ENCODE measurements at places on chromosomes 7 and 10. TPM values are rescaled to one million over a fixed set of nuclear protein-coding genes. Genes with fewer than 3 reads are reported as not detected.
A peak's percentile ranks its signal among the peaks of the same experiment; 100 is the strongest.

DNA sequence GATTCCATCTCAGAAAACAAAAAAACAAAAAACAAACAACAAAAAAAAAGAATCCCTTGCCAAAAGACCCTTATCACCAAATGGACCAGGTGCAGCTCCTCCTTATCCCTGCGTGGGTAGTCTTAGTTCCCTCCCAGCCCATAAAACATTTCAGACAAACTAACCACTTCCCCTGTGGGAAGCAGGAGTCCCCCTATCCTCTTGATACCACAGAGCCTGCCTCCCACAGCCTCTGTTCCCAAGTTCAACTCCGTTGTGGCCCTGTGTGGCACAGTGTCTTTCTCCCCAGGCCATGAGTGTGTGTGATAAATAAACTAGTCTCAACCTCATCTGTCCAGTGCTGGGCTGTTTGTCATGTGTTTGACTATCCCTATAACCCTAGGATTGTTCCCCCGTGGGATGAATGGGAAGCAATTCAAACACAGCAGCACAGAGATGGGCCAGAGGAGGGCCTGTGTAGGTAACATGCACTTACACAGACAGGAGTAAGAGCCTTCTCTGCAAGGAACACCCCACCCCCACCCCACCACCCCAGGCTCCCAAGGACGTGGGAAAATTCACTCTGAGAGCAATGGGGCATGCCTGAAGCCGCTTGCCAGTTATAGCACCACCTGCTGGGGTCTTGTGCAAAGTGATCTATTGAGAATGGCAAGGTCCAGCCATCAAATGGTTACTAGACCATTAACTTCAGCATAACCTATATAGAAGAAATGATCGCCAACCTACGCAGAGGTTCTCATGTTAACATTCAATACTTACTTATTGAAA, 147.1 kb upstream of the GHITM start:
- peak; percentile 34 for DNase-seq

DNA sequence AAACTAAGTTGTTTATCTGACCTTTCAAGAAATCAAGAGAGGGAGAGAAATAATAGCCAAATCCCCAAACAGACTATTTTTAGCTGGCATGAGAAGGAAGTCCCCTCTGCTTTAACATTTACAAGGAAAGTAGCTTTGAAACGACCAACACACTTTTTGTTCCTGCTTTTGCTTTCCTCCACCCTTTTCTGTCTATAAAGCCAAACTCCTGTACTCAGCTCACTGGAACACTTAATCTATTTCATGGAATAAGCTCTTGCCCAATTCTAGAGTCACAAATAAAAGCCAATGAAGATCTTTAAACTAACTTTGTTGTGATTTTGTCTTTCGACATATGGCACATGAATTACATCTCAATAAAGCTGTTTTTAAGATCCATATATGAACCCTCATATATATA, 86.8 kb upstream of the CCDC71L start:
- DNase-seq, result no peak

GRCh38 chr10:130790339-130790738, 521.2 kb downstream of the TCERG1L start:
- no peak for DNase-seq

- no peak for DNase-seq
Observed at GRCh38 chr10:117148284-117148683, 10.2 kb upstream of the VAX1 start.

- DNase-seq, result peak; percentile 82
Observed at GRCh38 chr10:22316286-22317075, at the start of gene COMMD3. TSS of gene COMMD3 (plus strand) at chr10:22316388. CDS start at chr10:22316418, 30 bp downstream.

DNA sequence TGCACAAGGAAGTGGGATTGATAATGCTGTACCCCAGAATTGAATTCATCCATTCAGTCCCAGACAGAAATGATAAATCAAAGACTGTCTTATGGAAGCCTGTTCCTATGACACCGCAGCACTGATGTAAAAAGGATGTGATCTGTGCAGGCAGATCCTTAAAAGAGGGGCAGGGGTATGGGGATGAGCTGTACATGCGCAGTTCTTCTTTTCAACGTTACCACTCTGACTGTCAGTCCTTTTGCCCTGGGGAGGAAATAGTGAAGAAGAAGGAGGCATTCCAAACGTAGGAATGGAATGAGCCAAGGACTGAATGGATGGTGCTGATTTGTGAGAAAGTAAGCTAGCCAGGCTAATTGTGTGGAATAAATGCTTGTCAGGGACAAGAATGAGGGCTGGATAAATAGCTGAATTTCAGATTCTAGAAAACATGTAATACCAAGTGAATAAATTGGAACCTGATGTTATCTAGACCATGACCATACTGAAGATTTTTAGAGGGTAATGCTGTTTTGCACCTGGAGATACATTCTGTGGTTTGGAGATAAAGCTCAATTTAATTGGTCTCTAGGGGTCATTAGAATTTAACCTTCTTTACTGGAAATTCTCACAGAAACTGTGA, 509.3 kb downstream of the SORCS3 start:
- DNase-seq, result no peak

- DNase-seq, result no peak
Observed at GRCh38 chr10:124124123-124124768, 30.8 kb upstream of the CHST15 start.

The SLC13A1 gene
- total RNA-seq, result not detected

The HYAL4 gene
- total RNA-seq, result not detected

The NUDT13 gene
- not detected for total RNA-seq

The NUDT5 gene
- total RNA-seq, result 67.7 TPM

Measured in MG63 (cell line).